ENCODE measurements at places on chromosomes 12 and 14.

GRCh38 chr12:111129149-111129767 is 208.9 kb upstream of the MYL2 start:
- no peak for DNase-seq

GRCh38 chr14:59698793-59699192 is 122.2 kb upstream of the CCDC175 start:
- no peak for DNase-seq

- DNase-seq: no peak
Observed at GRCh38 chr12:44031472-44032185, 195.7 kb downstream of the TMEM117 start.

DNA sequence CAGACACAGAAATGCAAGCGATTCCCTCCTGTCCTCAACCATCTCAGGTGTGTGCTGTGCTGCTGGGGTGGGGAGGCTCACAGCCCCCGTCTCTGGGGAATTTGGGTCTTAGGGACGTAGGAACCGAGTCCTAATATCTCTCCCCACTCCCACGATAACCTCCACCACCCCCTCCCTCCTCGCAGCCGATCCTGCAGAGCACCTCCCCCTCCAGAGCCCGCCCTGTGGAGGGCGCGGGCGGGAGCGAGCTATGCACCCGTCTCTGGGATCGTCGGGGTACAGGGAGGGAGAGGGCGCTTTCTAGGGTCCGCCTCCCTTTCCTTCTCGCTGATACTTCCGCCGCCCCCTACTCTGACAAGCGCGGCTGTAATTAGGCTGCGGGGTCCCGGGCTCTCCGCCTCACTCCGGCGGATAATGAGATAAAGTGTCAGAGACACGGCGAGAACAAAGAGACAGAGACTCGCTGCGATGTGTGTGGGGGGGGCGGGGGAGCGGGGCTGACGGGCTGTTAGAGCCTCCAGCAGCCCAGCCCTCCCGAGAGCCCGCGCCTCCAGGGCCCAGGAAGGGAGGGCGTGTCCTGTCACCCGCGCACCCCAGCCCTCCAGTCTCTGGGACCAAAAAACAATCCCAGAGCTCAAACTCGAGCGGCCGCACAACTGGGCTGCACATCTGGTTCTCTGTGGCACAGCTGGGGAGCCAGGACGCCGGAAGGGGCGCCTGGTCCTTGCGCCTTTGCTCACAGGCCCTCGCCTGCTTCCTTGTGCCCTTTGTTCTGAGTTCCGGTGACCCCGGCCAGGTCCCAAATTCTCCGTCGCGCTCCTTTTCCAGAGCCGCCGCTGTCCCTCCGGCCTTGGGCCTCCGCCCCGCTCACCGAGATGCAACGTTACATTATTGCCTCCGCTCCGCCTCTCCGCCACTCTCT is 8.7 kb downstream of the SHMT2 start:
- no peak for DNase-seq

- no peak for DNase-seq
Observed at GRCh38 chr12:31966558-31967205, 7.5 kb downstream of the RESF1 start.

All from stimulated activated CD4-positive, alpha-beta T cell treated with anti-CD3 and anti-CD28 coated beads, Interleukin-4, amount 100 ng/mL, for 48 hours (primary cell).